ENCODE measurements at places on chromosomes 2 and 18.

DNA sequence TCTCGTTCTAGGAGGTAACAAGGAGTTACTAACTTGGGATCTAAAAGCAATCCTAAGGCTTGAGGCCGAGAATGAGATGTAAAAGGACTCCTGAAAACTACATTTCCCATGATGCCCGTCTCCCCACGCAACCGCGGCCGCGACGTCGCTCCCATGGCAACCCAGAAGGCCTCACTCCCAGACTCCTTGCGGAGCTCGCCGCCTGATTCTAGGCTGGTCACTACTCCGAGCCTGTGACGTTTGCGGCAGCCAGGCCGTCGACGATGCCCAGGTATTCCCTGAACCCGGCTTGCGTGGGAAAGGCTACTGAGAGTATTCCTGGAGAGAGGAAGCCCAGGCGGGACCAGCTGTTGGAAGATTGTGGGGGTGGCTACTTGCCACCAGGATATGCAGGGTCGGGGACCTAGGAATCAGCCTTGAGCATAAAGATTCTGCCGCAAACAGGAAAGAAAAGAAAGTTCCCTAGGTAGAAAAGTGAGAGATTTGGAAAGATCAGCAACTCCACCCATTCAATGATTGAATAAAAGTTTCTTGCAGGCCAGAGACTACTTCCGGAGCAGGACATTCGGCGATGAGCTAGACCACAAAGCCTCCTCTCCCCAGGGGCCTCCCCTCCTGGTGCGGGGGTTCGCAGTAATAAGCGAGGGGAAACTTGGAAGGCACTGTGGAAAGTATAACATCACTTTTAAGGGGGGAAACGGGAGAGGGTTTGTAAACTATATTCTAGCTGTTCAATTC lies at the start of gene DYNC2LI1:
Gene DYNC2LI1 (plus strand): TSS at position 164 of the 738 bp plus-strand sequence. CDS start 100 bp downstream, at position 264.
- DNase-seq = peak; percentile 96

GRCh38 chr2:86298411-86299390 lies 38.7 kb downstream of the REEP1 start:
- peak; percentile 40 for DNase-seq

DNA sequence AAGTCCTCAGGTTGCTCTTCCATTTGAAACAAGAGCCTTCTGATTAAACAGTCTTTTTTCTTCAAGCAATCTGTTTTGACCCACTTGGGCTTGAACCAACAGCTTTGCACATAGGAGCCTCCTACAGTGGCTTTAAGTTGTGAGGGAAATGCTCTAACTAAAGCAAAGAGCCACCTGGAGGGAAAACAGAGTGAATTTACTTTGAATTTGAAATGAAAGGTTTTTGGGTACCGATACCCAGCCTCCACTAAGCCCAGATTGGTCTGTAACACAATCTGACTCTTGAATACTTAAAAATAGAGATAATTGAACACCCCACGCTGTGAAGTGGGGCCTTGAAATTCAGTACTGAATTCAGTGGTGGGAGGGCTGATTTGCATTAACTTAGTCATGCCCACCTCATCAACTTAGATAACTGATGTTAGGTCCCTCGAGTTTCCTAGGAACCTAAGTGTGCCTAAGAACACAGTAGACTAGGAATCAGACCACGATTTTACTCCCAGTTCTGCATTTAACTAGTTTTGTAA lies 56.3 kb upstream of the ACVR1C start:
- no peak for DNase-seq

DNA sequence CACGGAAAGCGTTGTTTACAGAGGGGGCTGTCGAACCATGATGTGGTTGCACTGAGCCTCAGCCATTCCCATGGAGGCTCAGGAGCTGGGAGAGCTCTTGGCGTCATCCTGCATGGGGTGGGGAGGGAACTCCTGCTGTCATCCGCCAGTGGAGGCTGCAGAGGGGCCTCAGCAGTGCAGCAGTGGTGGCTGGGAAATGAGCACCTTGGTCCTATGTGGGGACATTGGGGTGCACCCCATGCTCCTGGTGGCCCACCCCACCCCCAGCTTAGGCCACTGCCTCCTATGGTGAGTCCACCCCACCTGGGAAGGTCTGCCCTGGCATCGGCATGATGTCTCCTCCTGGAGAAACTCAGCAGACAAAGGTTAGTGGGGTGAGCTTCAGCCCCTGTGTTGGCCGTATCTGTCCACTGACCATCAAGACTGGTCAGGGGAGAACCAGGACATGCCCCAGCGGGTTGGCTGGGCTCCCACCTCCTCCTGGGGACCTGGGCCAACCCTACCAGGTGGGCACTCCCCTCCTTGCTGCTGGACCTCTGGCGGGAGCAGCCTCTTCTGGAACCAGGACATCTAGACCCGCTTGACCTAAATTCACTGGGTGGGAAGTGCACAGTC lies 67.8 kb upstream of the HDAC4 start:
- DNase-seq = no peak

DNA sequence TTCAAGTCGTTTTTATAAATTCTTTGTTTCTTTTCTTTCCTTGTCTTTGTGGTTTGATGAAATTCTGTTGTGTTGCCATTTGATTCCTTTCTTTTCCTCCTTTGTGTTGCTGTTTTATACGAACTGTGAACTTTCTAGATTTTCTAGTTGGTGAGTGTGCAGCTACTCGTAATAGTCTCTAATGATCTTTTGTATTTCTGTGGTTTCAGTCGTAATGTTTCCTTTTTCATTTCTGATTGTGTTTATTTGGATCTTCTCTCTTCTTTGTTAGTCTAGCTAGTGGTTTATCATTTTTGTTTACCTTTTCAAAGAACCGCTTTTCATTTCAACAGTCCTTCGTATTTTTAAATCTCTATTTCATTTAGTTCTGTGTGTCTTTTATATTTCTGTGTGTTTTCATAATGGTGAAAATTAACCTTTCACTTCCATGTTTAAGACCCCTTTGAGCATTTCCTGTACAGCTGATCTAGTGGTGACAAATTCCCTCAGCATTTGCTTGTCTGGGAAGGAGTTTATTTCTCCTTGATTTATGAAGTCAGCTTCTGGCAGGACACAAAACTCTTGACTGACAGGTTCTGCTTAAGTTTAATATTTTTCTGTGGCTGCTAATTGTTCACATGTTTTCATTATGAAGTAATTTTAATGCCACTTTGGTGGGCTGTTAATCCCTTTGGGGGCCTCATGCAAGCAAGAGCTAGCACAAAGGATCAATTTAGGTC lies 16.2 kb upstream of the MALT1 start:
- no peak for DNase-seq

DNA sequence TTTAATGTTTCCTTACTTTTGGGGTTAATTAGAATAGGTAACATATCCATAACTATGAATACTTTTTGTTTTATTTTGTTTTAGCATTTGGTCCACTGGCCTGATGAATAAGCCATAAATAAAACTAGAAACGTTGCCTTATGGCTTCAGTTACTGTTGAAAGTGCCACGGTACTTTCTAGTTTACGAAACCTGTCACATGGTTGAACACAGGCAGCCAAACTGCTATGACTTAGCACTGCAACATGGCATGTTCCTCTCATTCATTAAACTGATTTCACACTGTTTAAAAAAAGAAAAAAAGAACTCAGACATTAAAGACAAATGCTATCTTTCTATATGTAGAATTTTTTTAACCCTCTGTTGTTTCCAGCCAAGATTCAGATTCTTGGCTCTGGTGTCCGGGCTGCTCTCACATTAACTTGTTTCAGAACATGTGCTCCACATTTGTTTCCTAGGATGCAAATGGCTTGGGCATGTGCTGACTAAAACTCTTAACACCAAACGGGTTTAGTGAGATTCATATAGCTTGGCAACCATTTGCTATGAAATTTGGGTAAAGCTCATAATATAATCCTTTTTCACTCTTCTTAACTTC lies 323.9 kb upstream of the RND3 start:
- peak; percentile 59 for DNase-seq

DNA sequence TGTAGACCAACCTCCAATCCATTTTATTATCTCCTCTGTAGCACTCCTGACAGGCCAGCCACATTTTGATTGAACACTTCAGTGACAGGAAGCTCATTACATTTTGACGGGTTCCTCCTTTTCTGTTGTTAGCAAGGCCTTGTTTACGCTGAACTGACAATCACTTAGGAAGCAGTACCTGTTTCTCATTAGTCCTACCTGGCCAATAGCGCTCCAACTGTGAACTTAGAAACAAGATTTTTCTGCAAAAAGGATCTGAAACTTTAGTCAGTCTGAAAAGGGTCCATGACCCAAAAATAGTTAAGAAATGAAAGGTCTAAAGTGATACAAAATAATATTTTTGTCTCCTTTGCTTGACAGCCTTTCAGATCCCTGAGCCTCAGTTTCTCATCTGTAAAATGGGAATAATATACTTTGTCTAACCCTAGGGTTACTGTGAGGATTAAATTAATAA lies 119.6 kb upstream of the MSTN start:
- DNase-seq = no peak

- DNase-seq = no peak
Observed at GRCh38 chr2:111062417-111062816, 58.3 kb upstream of the BCL2L11 start.

- peak; percentile 20 for DNase-seq
Observed at GRCh38 chr2:26273501-26273900, 28.8 kb downstream of the HADHB start.

- DNase-seq = no peak
Observed at GRCh38 chr18:58355243-58355642, 273.6 kb downstream of the ALPK2 start.

DNA sequence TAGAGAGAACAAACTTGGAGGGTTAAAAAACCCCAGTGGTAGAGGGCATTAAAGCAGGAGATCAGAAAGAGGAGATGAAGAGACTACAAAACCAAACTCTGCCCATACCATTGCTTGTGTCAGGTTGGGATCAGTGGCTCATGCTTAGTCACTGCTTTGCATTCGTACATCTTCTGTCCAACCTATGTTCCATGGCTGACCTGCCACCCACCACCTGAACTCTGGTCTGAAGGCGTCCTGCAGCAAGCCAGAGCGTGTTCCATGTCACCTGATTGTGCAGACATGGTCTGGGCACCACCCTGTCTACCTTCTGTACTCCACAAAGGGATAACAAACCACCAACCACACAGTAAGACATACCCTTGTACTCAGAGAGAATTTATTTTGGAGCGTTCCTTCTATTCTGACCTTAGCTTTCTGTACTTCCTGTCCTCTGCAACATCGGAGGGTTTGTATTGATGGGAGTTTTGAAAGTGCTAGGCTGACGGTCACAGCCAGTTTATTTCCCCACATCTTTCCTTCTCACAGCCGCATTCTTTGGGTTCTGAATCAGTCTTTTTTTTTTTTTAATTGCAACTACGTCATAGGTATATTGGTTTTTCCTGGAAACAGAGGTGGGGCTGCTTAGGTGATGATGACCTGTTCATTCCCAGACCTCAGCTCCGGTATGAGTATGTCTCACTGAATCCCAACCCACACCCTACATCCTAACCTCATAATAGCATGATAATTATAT lies 88.3 kb downstream of the SOWAHC start:
- DNase-seq = peak; percentile 93

DNA sequence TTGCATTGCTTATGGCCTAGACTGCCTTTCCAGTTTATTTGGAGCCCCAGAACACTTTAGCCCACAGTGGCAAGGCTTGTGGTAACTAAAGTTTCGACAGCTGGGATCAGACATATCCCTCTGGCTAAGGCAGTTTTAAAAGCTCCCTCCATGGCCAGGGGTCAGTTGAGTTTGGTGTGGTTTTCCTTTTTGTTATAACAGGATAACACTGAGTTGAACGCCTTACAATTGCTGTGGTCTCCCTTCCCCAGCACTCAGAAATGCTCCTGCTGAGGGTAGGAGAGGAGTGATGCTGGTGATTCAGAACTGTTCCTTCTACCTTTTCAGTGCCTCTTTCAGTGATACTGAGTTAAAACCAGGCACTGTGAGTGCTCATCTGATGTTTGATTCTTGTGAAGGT lies 182.6 kb downstream of the GULP1 start:
- DNase-seq = no peak

GRCh38 chr2:172460780-172461201 lies 33.4 kb downstream of the ITGA6 start:
- DNase-seq = peak; percentile 53

GRCh38 chr18:23071285-23071684 lies 64.0 kb upstream of the CABLES1 start:
- DNase-seq = peak; percentile 10

- DNase-seq = no peak
Observed at GRCh38 chr2:134679745-134680144, 39.1 kb downstream of the TMEM163 start.

DNA sequence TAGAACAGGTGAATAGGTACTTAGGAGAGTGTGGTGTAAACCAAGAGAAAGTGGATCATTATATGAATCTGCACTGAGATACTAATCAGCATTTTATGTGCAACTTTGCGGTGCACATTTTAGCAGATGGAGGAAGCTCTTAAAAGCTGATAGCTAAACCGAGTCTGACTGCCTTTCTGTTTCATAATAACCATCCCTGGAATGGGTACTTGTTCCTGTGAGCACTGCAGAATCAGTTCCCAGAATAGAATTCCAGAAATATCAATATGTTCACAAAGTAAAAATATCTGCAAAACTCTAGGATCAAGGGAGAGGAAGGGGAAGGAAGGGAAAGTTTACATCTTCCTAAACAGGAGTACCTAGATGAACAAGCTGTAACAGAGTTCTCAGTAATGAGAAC lies 432.2 kb upstream of the HNRNPA3 start:
- DNase-seq = no peak

DNA sequence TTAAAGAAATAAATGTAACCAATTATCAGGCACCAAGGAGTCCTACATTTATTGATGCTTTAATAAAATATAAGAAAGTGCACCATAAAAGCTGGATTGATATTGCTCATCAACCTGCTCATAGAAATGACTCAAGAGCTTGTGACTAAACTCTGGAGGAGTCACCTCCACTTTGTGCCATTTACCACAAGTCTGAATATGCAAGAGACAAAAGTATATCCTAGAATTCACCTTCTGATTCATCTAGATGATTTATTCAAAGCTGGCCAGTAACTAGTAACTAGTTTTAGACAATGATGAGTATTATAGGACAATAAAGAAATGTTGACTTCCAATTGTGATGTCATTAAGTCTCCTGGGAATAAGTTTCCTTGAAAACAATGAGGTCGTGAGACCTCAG lies 146.0 kb upstream of the SOX11 start:
- no peak for DNase-seq

DNA sequence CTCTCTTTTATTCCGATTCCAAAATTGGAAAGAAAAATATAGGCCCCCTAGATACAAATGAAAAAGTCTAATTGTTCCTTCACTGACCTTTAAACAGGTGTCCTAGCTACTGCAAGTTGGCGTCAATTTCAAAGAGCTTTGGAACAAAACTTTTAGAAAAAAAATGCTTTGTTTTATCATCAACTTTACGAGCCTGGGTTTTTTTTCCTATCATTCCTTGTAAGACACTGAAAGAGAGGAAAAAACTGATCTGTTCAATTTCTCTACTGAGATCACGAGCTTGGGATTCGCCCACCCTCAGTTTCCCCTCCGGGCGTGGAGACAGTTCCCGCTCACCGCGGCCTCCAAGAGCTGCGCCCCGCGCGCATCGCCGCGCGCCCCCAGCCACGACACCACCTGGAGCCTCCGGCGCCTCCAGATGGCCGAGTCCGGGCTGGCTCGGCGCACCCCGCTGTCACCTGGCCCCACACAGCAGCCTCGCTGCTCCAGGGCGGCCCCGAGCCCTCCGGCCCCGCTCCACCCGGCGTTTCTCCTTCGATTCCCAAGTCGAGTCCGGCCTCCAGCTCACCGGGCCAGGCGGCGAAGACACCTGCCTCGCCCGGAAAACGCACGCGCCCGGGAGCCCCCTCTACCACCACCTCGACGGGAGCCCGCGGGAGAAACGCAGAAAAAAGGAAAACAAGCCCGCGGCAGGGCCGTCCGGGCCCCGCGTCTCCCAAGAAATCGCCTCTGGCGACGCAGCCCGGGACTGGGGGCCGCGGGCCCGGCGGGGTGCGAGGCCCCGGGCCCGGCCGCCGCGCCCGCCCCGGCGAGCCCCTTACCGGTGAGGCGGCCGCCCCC lies 656 bp downstream of the TBC1D8 start:
- peak; percentile 47 for DNase-seq

GRCh38 chr2:98895901-98896300 lies 40.1 kb downstream of the CRACDL start:
- no peak for DNase-seq
